NCI-H1105 treated with DMSO at 0.1 percent for 48 hours (cell line): ENCODE measurements at places on chromosomes 1 and 21.

GRCh38 chr1:91617285-91617765, 116.7 kb downstream of the CDC7 start:
- peak; percentile 24 for DNase-seq

DNA sequence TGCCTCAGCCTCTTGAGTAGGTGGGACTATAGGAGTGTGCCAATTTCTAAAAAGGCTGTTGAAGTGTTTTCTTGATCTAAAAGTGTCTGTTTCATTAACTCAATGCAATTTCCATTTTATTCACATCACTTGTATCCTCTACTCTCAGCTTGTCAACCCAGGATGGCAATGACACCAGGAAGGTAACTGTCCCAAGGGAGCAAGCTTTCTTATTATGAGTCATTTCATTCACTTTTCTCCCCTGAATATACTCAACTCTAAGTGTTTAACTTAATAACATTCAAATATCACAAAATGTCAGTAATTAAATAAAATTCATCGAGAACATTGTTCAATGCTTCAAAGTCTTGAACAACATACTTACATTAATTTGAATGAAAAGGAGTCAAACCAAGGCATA, 22.9 kb upstream of the GFI1 start:
- DNase-seq = no peak

DNA sequence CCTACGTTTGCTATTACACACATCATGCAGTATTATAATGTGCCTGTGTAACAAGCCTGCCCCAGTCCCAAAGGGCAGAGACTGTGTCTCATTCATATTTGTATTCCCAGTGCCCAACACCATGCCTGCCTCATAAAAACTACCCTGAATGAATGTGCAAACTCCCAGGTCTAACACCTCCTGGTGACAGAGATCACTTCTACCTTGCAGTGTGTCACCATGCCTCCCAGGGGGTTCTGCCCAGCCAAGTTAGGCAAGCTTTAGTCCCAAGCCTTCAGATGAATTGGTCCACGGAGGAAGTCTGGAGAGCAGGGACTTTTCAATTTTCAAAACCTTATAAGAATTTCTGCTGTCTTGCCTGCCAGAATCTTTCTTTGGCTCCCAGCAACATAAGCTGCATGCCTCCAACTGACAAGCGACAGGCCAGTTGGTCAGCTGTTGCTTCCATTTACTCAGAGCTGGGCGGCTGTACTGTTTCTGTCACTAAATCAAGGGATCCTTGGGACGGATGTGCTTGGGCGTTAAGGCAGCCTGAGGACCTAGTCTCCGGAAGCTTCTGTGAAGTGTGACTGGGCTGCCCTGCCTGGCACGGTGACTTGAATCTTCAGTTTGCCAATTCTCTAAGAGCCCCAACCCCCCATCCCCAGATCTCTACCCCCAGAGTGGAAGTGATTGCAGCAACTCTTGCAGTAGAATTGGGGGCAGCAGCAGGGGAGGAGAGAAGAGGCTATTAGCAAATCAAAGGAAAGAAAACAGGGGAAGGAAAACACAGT, 1.2 kb downstream of the RXRG start:
- no peak for DNase-seq

GRCh38 chr1:183889095-183889494, 84.2 kb downstream of the RGL1 start:
- DNase-seq = no peak

GRCh38 chr1:247115545-247115944, 11.4 kb upstream of the ZNF669 start:
- DNase-seq = no peak

DNA sequence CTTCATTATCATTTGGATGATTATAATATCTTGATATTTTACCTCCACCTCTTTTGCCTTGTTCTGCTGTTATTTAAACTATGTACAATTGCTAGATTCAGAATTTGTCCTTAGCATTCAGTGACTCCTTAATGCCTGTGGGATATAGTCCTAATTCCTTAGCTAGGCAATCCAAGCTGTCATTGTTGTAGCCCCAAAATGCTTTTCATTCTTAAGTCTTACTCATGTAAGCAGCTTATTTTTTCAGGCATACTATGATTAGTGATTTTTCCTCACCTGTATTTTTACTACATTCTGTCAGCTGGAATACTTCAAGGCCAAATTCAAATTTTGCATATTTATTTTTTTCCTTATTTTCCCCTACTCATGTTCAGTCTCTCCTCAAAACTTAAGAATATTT, 13.4 kb downstream of the PKN2 start:
- no peak for DNase-seq

GRCh38 chr21:45131537-45131999, 57.2 kb downstream of the ADARB1 start:
- DNase-seq = no peak

GRCh38 chr1:48208251-48208650, 14.3 kb upstream of the SLC5A9 start:
- no peak for DNase-seq

DNA sequence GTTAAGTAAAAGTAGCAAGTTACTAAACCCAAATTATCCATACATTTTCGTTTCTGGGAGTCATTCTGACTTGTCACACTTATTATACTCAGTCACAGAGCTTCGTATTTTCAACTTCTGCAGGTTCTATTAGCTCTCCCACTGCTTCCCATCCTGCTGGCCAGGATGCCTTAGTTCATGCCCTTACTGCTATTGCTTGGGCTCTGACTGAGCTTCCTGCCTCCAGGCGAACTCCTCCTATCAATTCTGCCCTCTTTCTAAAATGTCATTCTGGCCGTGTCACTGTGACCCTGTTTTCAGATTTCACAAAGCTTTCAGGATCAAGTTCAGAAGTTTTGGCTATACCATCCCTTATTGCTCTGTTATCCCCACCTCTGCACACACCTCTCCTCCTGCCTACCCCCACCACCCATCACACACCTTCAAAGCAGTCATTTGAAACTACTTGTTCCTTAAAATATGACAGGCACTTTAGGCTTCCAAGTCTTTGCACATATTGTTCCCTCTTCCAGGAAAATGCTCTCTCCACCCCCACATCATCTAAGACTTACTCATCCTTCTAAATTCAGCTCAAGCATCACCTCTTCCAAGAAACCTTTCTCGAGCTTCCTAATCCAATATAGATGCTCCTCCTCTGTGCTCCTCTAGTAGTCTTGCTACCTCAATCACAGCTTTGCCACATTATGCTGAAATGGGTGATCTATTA, 278.0 kb downstream of the BRINP2 start:
- DNase-seq = no peak

GRCh38 chr1:32200226-32201010, at the start of gene CCDC28B:
Gene CCDC28B (plus strand): TSS chr1:32200595. CDS start chr1:32201936, 1,341 bp downstream.
- DNase-seq = peak; percentile 65

DNA sequence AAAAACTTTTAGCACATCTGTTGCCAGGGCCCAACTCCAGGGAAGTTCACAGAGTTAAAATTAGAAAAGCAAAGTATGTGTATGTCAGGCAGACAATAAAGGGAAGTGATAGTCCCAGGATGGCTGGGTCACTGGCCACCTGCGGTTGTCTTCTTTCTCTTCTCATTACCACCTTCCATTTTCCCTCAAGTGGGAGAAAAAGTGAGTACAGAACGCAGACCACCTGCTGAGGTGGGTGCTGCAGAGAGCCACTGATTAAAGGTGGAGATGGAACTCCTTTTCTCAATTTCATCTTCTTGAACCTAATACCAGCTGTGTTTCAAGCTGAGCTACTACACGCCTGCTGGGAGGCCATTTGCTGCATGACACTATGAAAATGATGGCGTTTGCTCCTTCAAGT, 88.8 kb upstream of the PDE4B start:
- no peak for DNase-seq

- no peak for DNase-seq
Measured at GRCh38 chr1:27649306-27649635, 14.3 kb upstream of the FGR start.

GRCh38 chr1:8643542-8644536, 173.6 kb downstream of the RERE start:
- DNase-seq = peak; percentile 71

- DNase-seq = peak; percentile 96
Measured at GRCh38 chr1:5099558-5099957, 445.1 kb downstream of the AJAP1 start.

DNA sequence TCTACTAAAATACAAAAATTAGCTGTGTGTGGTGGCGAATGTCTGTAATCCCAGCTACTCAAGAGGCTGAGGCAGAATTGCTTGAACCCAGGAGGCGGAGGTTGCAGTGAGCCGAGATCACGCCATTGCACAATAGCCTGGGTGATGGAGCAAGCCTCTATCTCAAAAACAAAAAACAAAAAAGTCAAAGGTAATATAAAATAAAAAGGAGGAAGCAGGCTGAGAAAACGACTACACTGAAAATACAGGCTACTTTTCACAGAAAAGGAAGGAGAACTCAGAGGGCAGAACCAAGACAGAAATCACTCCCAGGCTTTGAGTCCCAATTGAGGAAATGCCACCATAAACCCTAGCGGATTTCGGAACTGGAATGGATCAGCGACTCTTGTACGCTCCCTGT, 5.9 kb upstream of the A3GALT2 start:
- DNase-seq = no peak

- DNase-seq = no peak
Measured at GRCh38 chr1:33170351-33171274, 11.2 kb downstream of the TRIM62 start.

- no peak for DNase-seq
Measured at GRCh38 chr1:117656202-117656641, 50.4 kb downstream of the TENT5C start.

GRCh38 chr1:8159470-8160024, 133.4 kb upstream of the ERRFI1 start:
- no peak for DNase-seq

- no peak for DNase-seq
Measured at GRCh38 chr1:111669268-111669667, 49.7 kb downstream of the RAP1A start.
